Amniotic stem cell (primary cell): ENCODE measurements at places on chromosomes 12 and 14.

DNA sequence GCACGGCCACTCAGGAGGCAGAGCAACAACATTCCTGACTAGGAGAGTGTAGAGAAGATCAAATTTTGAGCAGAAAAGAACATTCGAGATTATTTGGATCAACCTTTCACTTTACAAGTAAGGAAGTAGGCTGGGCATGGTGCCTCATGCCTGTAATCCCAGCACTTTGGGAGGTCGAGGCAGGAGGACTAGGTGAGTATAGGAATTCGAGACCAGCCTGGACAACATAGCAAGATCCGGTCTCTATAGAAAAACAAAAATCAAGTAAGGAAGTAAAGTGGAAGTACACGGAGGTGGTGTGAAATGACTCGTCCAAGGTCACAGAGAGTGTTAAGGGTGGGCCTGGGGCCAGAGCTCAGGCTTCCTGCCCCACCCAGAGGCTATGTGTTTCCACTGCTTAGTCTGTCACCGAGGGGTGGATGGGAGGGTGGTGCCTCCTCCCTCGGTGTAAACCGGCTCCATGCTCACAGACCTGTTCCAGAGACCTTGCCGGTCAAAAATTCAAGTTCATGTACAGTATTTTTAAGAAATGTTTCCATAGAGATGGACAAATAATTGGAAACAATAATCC, 51.9 kb downstream of the MAP1LC3B2 start:
- DNase-seq: no peak

DNA sequence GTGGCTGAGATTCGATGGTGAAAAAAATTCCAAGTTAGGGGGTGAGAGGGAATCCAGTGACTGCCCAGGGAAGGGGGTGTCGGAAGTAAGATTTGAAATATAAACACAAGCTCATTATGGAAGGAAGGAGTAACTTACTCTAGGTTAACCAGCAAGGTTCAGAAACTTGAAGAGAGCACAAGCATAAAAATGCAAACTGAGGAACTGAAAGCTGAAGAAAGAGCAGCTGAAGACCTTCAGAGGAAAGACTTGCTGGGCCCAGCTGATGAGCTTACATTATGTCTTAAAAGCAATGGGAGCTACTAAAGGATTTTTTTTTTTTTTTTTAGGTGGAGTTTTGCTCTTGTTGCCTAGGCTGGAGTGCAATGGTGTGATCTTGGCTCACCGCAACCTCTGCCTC, 189.7 kb upstream of the GRIN2B start:
- DNase-seq: no peak

DNA sequence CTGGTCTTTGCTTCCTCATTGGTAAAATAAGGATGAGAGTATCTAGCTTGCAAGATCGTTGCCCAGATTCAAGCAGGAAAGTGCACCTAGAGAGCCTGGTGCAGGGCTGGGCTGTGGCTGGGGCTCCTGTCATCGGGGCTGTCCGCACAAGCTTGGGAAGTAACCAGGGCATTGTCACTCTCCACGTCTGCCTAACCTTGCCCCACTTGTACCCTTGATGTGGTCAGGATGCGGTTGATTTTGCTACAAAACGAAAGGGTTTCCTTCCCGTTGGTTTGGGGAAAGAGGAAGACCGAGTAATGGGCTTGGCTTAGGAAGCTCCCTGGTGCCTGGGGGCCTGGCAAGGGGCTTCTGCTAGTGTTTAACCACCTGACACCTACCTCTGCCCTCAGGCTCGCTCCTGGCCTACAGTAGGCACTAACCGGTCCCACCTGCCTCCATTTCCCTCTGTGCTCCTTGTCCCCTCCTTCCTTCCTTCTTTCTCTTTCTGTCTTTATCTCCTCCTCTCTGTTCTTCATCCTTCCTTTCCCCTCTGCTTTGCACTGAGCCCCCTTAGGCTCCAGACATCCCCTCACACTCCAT, 21.8 kb downstream of the MVK start:
- DNase-seq: no peak

DNA sequence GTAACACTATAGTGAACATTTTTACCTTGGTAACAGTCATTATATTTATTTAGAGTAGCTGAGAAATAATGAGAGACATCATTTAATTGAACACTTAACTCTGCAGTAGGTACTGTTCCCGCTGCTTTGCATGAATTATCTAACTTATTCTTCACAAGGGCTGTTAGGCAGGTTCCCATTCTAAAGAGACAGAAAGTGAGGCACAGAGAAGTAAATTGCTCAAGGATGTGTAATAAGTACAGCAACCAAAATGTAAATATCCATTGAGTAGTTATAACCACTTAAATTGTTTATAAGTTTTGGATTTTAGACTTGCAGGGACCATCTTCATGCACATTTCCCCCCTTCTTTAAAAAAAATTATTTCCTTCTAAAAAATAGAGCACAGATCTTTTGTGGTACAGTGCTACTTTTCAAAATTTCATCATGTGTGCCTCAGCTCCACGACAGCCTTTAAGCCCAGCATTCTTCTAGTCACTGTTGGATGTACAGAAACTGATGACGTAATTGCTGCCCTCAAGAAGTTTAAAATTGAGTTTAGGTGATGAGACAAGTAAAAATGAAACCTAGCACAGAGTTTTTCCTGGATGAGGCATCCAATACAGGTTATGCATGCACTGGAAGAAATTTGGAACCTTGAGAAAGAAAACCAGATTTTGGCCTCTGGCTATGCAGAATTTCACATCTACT, 6.0 kb upstream of the MANSC4 start:
- peak; percentile 21 for DNase-seq

DNA sequence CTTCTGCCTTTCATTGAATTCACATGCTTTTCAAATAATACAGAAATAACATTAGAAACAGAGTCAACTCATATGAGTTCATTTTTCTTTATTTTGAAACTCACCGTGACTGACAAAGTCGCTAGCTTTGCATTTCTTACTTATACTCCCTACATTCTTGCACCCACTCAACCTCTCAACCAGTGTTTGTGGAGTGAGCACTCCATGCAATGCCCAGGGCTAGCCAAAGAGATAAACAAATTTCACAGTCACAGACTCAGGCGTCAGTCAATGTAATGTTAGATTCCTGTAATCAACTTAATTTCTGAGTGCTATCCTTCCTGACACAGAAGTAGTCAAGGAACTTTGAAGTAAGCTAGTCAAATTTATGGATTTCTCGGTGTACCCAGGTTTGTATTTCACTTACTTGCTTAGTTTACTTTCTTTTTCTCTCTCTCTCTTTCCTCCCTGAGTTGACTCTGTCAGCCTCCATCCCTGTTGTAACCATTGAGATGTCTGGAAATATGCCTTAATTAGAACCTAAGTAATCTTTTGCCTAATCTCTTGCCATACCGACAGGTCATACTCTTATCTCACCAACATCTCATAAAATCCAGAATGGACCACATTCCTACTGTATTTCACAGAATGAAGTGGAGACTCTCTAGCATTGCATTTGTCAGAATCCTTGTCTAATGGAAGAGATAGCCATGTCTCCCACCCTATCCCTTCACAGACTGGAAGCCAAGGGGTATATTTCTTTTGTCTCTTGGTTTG, 413.0 kb downstream of the AEBP2 start:
- DNase-seq: no peak

DNA sequence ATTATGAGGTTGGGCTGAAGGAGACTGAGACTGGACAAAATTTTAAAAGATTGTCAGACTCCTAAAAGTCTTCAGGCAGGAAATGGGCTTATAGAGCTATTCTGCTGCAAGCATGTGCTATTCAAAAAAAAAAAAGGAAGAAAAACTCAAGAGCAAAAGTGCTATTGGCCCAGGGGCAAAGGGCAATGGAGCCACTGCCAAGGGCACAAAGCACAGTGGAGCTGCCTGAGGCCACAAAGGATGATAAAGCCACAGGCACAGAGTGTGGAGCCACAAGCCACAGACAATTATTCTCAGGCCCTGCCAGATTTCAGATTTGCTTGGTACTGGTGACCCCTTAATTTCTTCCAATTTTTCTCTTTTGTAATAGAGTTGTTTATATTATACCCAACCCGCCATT, 29.6 kb upstream of the GRIN2B start:
- no peak for DNase-seq

DNA sequence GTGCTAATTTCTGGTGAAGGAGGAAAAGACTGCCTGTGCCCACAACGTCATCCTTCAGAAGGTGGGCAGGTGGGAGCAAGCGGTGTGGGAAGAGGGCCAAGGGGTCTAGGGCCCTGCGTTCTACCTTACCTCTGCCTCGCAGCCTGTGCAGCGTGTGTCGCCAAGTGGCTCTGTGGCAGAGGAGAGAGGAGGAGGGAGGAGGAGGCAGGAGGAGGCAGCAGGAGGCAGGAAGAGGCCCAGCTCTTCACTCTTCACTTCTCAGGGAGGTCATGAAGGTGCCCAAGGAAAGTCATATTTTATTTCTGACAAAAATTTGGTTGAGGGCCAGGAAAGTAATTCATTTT, 177.9 kb downstream of the MYRFL start:
- no peak for DNase-seq

DNA sequence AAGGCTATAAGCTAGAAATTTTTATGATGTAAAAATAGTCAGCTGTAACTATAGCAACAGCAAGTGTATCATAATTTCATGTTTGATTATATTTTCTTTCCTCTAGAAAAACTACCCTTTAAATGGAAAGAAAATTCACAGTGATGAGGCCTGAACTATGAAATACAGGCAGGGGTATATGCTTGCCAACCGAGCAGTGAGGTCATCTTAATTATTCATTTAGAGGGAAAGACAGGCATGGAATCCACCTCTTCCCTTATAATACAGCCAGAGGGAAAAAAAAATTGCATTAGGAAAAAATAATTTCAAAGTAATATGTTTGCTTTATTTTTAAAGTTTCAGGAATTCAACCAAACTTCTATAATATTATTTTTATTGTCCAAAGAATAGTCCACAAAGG, 139.8 kb downstream of the EPS8 start:
- no peak for DNase-seq

- DNase-seq: no peak
These were observed 84.1 kb downstream of the BCAT1 start for GRCh38 chr12:24864796-24865125.

GRCh38 chr12:3350432-3350831, 140.6 kb upstream of the PRMT8 start:
- DNase-seq: no peak

DNA sequence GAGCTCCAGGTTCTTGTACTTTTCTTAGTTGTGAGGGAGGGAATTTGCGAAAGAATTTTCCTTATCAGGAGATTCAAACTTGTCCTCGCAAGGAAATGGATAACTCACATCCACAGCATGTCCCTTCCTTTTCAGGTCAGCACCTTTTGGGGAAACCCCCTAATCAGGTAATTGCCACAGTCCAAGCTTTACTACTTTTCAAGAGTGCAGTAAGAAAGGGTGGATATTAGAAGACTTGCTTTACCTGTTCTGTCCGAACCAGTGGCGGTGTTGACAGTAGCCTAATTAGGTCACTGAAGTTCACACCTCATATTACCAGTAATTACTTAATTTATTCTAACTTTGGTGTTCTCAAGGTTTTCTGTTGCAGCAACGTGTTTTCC, 6.7 kb upstream of the C12orf50 start:
- no peak for DNase-seq

DNA sequence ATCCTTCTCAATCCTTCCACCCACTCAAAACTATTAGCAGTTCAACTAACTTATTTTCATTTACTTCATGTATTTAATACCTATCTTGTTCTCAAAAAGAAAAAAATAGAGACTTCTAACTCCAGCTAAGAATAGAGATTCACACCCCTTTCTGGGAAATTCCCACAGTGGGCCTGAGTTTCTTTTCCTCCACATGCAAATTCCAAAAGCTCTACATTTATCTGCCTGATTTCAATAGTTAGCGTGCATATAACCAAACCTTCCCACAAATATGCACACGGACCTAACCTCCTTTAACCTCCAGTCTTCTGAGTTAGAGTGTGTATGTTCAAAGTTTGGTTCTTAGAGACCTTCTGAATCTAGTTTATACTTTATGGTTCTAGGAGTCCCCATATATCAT, 62.5 kb downstream of the GRIN2B start:
- DNase-seq: no peak

DNA sequence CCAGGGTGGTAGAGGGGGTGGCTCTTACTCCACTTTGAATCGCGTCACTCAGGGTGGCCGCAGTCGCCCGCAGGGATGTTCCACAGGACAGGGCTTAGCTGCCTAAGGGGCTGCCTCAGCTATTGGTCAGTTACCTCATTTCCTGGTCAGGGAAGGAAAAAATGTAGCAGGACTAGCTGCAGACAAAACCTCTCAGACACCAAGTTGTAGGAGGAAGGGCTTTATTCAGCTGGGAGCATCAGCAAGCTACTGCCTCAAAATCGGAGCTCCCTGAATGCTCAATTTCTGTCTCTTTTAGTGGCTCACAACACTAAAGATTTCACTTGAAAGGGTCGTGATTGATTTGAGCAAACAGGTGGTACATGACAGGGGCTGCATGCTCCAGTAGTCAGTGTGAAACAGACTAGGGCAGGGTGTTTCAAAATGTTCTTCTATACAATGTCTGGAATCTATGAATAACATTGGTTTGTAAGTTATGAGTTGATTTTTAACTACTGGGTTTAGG, 6.4 kb upstream of the CLEC6A start:
- DNase-seq: no peak

DNA sequence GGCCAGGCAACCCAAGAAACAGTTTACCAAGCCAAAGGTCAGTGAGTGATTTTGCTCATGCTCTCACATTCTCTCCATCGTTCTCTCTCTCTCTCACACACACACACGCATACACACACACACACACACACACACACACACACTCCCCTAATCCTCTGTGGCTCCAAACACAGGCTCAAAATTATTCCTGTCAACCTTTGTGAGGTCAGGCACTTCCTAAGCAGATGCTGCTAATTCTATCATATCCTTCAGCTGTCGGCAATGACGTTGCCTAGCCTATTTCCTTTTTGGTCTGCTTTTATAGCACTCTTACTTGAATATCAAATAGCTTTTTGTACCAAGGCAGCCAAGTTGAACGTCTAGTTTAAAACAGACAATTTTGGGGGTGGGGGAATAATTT, 98.9 kb upstream of the EGLN3 start:
- no peak for DNase-seq

GRCh38 chr12:128790653-128791373, 32.9 kb downstream of the SLC15A4 start:
- no peak for DNase-seq

DNA sequence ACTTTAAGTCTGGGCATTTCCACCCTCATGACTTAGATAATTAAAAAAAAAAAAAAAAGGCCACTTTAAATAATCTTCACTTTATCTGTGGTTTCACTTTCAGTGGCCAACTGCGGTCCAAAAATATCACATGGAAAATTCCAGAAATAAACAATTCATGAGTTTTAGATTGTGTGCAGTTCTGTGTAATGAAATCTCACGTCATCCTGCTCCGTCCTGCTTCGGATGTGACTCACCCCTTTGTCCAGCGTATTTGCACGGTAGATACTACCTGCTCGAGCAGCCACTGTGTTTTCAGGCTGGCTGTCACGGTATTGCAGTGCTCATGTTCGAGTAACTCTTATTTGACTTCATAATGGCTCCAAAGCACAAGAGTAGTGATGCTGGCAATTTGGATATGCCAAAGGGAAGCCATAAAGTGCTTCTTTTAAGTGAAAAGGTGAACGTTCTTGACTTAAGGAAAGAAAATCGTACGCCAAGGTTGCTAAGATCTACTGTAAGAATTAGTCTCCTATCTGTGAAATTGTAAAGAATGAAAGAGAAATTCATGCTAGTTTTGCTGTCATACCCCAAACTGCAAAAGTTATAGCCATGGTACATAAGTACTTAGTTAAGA, 2.4 kb downstream of the E2F7 start:
- DNase-seq: no peak
